ENCODE measurements at places on chromosomes 1 and 21. TPM values are rescaled to one million over a fixed set of nuclear protein-coding genes. Genes with fewer than 3 reads are reported as not detected.

IL10RB gene
- total RNA-seq = 26.8 TPM

TNFSF18 gene
- total RNA-seq = 0.69 TPM

SPATA1 gene
- total RNA-seq = 2.9 TPM

LMX1A gene
- total RNA-seq = not detected

HES2 gene
- 42.9 TPM for total RNA-seq

DNA sequence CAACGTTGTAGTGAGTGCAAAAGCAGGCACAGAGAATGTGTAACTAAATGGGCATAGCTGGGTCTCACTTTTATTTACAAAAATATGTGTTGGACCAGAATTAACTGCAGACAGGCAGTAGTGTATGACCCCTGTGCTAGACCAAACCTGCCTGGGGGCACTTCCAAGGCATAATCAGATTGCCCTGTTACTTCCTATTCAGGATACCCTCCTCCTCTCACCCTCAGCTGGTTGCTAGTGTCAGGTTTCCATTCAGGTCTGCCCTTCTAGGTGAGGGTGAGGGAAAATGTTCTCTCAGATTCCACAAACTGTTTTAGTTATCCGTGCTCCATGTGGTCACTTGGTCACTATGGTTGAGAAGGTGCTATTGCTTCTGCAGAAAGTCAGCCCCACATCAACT is 387.3 kb downstream of the LMX1A start:
- no peaks in the 10 kb centered on the region for H3K4me1 ChIP-seq
- H3K36me3 ChIP-seq = no peaks in the 10 kb centered on the region
- H3K27ac ChIP-seq = no peak overlapping the region
- no peak overlapping the region for H3K4me3 ChIP-seq
- DNase-seq = no peak

- no peaks in the 10 kb centered on the region for H3K27me3 ChIP-seq
- no peaks in the 10 kb centered on the region for H3K36me3 ChIP-seq
- no peaks in the 10 kb centered on the region for H3K4me1 ChIP-seq
- no peak for DNase-seq
- no peak overlapping the region for H3K27ac ChIP-seq
These were observed 49.5 kb downstream of the FASLG start for GRCh38 chr1:172708452-172708851.

GRCh38 chr1:192927496-192927895 is 118.7 kb downstream of the RGS2 start:
- H3K27me3 ChIP-seq = no peaks in the 10 kb centered on the region
- DNase-seq = no peak
- H3K4me1 ChIP-seq = no peaks in the 10 kb centered on the region
- no peak overlapping the region for H3K27ac ChIP-seq

DNA sequence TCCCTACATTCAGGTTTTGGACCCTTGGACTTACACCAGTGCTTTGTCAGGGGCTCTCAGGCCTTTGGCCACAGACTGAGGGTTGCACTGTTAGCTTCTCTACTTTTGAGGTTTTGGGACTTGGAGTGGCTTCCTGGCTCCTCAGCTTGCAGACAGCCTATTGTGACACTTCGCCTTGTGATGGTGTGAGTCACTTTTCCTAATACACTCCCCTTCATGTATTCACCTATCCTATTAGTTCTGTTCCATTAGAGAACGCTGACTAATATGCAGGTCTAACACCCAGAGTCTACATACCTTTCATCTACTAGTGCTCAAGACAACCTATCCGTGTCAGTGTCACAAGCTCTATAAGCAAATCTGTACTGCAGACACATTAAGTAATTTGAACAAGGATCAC is 605.3 kb downstream of the KCNT2 start:
- H3K27ac ChIP-seq = peak overlapping the region; percentile 73
- H3K27me3 ChIP-seq = no peaks in the 10 kb centered on the region
- H3K4me1 ChIP-seq = peaks cover 24% of the 10 kb centered on the region
- H3K36me3 ChIP-seq = no peaks in the 10 kb centered on the region

- DNase-seq = peak; percentile 90
- H3K4me3 ChIP-seq = peak overlapping the region; percentile 79
- no peaks in the 10 kb centered on the region for H3K36me3 ChIP-seq
- no peak overlapping the region for H3K27ac ChIP-seq
- H3K4me1 ChIP-seq = peaks cover 22% of the 10 kb centered on the region
- H3K27me3 ChIP-seq = no peaks in the 10 kb centered on the region
These were observed 95.3 kb downstream of the ABCA4 start for GRCh38 chr1:94025383-94026340.

DNA sequence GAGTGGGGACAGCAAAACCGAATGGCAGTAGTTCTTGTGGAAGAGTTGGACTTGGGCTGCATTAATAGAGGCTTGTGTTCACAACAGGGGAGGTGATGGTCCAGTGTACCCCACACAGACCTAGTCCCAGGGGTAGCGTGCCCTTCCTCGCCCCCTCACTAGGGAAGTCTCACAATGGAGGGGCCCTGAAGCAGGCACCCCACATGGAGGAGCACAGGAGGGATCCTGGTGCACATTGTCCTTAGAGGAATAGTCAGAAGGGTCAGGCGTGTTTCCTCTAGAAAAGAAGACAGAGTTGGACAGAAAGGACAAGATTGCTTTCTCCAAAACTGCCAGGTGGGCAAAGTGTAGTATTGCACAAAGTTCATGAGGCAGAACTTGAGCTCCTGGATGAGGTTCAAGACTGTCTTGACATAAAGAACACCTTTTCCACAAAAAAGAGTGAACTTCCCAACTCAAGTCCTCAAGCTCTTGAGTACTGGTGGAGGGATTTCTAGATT is 23.3 kb downstream of the ETNK2 start:
- peaks cover 57% of the 10 kb centered on the region for H3K4me1 ChIP-seq
- no peak overlapping the region for H3K4me3 ChIP-seq
- no peaks in the 10 kb centered on the region for H3K27me3 ChIP-seq
- H3K36me3 ChIP-seq = peaks cover 22% of the 10 kb centered on the region
